Skin of body (tissue), 3 donors: ENCODE measurements at places on chromosomes 1 and 21.

DNA sequence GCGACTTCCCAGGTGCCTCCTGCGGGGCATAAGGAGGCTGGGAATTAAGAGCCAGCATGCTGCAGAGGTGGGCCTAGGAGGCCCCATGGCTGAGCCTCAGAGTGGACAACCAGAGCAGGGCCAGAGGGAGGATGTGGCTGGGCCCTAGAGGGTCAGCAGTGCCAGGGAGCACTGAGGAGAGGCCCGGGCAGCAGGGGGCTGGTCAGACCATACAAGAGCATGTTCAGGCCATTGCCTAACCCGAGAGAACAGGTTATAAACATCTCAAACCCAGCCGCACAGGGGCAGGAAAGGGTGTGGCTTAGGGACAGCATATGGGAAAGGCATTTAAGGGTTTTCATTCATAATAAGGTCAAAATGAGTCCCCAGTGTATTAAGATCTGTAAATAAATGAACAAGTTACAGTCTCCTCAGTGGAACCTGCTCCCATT, 51.1 kb downstream of the IER5 start:
- DNase-seq, result no peak

GRCh38 chr1:181635110-181635509, 151.8 kb downstream of the CACNA1E start:
- no peak for DNase-seq

GRCh38 chr1:86762336-86762735, 58.0 kb downstream of the SH3GLB1 start:
- no peak for DNase-seq

- DNase-seq, result no peak
These were observed 6.1 kb downstream of the MTOR start for GRCh38 chr1:11256299-11256698.

DNA sequence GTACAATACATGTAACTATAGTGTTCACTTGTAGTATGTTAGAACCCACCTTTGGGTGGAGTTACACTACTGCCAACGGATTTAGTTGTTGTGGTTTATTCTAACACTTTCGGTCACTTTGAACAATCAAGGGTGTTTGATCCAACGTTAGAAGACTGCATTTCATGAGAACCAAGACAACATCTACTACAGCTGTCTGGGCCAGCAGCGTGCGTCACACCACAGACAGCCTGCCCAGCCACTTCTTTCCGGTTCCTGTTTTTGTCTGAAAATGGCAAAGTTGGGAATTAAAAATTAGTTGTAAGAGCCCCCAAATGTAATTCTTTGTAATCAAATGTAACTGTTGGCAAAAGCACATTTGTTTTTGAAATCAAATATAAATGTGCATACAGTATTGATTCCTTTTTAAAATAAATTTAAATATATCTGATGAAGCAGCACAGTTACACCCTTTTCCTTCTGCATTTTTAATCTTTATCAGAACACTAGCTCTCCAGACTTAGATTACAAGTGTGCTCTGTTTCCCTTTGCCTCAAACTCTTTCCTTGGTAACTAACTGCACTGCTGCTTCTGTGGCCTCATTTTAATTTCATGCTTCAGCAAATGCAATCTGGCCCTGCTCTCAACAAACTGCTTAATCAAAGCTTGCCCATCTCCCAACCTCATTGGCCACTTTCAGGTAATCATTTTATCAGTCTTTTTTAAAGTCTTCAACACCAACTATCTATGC, 86.6 kb upstream of the DPH5 start:
- no peak for DNase-seq

GRCh38 chr1:150895618-150896017, 8.7 kb downstream of the CTXND2 start:
- no peak for DNase-seq

DNA sequence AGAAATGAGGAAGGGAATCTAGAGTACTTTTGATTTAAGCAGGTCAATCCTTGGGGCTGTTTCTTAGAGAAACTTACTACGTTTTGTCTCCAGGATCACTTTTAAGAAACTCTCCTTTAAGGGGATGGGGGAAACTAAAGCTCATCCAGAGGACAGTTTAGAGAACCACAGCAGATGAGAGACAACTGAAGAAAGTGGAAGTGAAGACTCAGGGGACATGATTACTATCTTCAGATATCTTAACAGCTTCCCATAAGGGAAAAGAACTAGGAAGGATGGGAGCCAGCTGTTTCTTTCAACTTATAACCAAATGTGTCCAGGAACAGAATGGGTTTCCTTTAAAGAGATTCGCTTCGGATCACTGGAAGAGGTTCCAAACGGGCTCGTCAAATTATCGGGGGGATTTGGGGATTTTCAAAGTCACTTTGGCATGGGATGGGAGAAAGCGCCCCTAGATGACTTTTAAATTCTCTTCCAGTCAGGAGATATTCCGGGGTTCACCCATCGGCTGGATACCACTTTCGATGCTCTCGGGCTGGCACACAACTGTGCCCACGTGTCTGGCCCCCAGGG, 1.2 kb downstream of the SCMH1 start:
- DNase-seq, result peak; percentile 45

GRCh38 chr1:54800899-54801759, at the start of gene TTC22:
Gene TTC22, minus strand, starts transcription at chr1:54801323. Its CDS starts 160 bp downstream, at chr1:54801163.
- no peak for DNase-seq

DNA sequence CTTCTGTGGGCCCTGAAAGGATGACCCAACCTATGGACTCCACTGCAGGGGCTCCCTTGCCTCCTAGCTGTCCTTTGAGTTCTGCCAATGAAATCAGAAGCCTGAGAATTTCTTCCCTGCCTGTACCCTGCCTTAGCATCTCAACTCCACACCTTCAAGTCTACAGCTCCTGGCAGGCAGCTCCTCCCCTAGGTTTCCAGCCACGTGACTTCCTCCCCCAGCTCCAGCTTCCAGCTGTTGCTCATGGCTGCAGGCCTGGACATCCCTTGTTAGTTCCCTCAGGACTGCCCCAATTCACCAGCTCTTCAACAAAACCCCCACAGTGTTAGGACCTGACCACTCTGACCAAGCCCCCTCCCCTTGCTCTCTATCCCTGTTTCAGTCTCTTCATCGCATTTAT, 2.4 kb downstream of the RCAN1 start:
- DNase-seq, result no peak

DNA sequence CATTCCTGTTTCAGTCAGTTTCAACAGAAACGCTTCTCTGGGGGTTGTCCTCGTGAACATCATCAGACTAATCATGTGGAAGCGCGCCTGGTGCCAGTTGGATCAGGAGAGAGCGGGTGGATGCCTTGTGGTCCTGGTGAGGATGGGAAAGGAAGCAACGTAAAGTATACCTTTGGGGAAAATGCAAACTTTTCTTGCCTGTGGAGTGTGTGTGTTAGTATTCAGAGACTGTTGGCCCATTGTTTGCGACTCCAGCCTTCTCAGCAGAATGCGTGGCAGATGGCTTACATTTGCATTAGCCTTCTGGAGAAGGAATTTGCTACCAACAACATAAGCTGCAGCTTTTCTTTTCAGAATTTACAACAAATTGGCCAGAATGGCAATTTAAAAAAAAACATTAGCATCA, 173.9 kb downstream of the RWDD3 start:
- peak; percentile 45 for DNase-seq

DNA sequence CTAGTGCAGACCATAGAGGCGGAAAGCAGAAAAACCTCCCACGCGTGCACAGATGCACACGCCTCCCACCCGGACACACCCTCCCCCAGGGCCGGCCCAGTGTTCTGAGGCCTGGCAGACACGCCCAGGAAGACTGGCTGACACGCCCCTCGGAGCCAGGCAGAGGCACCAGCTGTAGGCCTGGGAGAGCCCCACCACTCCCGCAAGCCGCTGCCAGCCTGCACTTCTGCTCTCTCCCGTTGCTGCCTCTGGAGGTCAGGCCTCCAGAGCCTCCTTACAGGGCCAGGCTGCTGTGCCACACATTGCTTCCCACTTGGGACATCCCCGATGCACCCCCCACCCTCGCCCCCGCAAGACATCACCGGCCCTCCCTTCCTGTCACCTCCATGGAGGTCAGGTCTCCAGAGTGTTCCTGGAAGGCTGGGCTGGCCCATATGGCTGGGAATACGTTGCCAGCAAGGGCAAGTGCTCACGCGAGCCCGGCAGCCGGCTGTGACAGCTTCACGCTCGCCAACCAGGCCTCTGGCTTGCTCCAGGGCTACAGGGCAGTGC, 40.4 kb downstream of the CASZ1 start:
- peak; percentile 23 for DNase-seq

GRCh38 chr1:217369271-217369981, 261.5 kb downstream of the GPATCH2 start:
- DNase-seq, result no peak

DNA sequence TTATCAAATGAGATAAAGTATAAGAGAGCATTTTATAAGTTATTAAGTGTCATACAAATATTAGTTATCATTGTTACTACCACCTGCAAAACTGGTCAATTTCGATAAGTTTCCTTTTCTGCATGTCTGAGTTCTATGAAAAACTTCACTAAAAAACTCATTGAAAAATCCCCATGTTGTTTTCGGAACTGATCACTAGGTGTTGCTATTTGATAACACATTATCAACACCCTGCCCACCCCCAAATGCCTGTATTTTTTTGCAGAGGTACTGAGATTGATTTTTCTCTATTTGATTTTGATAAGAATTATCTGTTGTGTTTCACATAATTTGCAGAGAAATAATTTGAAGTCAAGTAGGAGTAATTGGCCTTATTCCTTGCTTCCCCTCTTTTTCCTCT, 22.1 kb upstream of the DISP1 start:
- peak; percentile 43 for DNase-seq

DNA sequence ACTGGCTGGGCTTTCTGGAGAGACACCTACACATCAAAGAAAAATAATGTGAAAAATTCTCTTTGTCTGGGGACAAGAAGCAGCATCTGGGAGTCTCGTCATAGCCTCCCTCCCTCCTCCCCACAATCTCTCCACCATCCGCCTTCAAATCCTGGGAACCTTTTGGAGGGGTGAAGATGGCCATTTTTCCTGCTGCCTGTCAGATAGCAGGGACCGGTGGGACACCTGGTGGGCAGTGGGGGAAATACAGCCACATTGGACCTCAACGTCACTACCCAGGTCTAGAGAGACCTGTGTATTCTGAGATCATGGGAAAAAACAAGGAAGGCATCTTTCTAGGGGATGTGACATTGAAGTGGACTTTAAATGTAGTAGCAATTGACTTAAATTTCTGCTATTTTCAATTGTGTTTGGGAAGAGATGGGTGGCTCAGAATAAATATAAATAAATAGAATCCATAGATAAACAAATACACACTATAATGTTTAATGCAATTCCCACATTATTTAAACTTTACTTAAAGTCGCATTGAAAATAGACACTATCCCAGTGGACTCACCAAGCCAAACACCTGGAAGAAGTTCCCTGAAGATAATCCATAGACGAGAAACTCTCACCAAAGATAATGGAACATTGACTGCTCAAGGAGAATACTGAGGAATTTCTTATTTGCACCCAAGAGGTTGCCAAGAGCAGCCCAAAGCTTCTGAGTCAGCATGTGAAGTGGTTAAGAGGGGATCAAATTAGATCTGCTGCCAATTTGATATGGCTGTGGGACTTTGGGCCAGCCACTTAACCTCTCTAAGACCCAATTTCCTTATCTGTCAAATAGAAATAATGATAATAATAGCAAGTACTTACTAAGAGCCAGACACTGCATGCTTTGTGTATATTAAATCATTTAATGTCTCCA, 147.6 kb upstream of the CAMK1G start:
- DNase-seq, result peak; percentile 42

DNA sequence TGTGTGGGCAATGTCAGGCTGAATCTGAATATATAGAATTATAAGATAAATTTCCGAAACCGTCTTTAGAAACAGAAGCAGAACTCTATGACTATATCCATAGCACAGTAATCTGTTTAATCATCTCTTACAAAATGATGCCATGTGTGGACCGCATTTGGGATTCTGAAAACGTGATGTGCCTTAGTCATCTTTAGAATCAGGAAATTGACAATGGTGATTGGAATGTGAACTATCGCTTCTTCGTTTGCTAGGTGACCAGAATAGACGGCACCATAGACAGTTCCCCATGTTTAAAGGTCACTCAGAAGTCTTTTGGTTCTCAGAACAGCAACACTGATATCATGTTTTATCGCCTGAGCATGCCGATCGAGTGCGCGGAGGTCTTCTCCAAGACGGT, 300.3 kb downstream of the ZP4 start:
- no peak for DNase-seq

DNA sequence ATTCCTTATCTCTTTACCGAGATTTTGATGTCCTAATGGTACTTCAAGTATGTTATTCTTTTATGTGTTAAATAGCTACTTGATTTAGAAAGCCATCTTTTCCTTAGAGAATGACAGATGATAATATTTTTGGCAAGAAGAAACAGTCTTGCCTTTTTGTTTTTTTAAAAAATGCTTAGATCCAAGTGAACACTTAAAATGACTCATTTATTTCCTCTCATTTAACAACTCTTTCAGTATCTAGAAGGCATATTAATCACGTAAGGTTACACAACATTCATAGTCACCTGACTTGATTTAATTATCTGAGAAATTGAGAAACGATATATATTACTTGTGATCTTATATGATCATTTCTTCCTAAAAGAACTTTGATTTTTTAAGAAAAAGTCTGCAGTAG, 52.4 kb downstream of the SUCO start:
- no peak for DNase-seq

GRCh38 chr1:8109216-8109615, 83.1 kb upstream of the ERRFI1 start:
- no peak for DNase-seq

- no peak for DNase-seq
These were observed 21.3 kb upstream of the RSPO1 start for GRCh38 chr1:37656026-37656425.

- no peak for DNase-seq
These were observed 1341.7 kb downstream of the PLA2G4A start for GRCh38 chr1:188170411-188170810.

- peak; percentile 41 for DNase-seq
These were observed 38.6 kb downstream of the BRINP2 start for GRCh38 chr1:177209357-177209756.

GRCh38 chr1:79660129-79660528, 653.6 kb upstream of the ADGRL4 start:
- DNase-seq, result no peak

DNA sequence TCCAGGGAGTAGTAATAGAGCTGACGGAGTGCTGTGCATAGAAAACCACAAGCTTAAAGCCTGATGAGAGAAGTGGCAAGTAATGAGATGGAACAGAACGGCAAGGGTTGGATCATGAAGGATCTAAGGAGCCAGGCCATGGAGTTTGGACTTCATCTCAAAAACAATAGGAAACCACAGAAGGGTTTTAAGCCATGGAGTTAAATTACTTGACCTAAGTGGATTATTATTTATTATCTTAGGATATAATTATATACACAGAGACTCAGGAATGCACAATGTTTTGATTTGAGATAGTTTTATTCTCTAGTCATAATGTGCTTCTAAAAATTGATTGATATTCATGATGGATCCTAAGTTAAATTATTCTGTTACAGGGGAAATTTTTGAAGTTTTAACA, 242.4 kb downstream of the PLPP3 start:
- no peak for DNase-seq

GRCh38 chr21:20647607-20648006, 350.6 kb upstream of the NCAM2 start:
- DNase-seq, result no peak

- DNase-seq, result no peak
These were observed 69.8 kb upstream of the TRABD2B start for GRCh38 chr1:48066936-48067335.
